ENCODE measurements at places on chromosomes 3 and 15.

GRCh38 chr3:41141433-41142167 is 57.7 kb upstream of the CTNNB1 start:
- no peak for DNase-seq

GRCh38 chr15:73989001-73989798 is 2.9 kb downstream of the STOML1 start:
- no peak for DNase-seq

GRCh38 chr3:164918905-164919304 is 159.4 kb downstream of the SI start:
- DNase-seq: no peak

DNA sequence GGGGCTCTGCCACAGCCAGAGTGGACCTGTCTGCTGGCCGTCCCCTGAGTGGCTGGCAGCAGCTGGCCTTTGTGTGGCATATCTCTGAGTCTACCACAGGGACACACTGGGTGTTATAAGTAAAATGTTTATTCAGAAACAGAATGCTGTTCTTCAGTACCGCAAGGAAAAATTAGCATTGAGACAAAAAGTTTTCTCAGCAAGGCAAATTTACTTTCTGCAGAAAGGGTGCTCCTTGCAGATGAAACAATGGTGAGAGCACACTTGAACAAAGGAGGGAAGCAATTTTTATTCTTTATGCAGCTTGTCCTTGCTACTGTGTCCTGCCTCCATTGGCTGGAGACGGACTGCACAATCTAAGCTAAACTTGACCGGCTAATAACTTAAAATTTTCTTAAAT is 4.0 kb downstream of the TMEM89 start:
- no peak for DNase-seq

DNA sequence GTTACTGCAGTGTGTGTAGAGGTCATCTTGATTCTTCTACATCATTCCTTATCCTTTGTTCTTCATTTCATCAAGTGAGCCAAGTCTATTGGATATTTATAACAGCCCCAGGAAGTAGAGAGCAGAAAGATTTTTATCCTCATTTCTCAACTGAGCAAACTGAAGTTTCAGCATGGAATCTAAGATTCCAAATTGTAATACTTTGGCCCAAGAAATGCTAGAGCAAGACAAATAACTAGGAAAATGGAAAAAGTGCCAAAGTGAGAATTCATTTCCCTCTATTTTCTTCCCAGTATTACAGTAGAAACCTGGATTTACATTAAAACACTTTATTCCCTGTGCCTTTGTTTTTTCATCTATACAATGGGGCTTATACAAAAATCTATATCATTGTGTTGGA is 346.8 kb downstream of the ARPP21 start:
- DNase-seq: no peak

DNA sequence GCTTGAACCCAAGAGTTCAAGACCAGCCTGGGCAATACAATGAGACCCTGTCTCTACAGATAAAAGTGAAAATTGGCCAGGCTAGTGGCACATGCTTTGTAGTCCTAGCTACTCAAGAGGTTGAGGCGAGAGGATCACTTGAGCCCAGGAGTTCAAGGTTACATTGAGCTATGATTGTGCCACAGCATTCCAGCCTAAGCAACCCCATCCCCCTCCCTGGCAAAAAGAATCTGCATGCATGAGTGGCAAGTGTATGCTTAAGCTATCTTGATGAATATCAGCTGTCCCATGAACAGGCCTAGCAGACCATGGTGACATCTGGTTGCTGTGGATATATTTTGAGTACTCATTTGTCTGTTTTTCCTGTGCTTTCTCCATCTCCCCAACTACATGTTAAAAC is 4.7 kb downstream of the ATRIP start:
- DNase-seq: no peak

DNA sequence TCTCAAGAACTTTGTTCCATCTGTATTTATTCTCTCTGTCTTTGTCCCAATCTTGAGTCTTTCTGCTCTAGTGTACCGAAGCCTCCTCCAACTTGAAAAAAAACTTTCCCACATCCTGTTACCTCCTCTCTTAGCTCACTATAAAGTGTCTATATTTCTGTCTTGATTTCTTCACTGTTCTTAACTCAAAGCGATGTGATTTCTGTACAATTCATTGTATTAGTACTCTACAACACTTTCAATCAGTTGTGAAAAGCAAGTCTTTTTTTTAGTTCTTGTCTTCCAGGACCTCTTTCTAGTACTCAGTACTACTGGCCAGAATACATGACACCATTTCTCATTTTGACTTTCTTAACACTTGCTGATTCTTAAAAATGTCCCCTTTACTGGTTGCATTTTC is 353.5 kb upstream of the SATB1 start:
- DNase-seq: no peak

DNA sequence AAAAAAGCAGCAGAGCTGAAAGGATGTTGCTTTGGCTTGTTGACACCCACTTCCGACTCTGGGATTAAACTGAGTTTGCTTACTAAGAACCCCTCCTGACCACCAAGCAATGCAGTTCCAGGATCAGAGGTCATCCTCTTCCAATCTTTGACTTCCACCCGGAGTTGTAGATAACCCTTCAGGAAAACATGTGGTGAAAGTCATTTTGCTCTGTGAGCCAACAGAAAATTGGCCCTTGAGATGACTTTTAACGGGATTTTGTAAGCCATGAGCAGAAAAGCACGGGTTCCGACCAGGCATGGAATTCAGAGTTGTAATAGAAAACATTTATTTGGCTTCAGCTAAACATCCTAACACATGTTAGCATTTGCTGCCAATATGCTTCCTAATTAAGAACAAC is 171.6 kb upstream of the NR2F2 start:
- no peak for DNase-seq

DNA sequence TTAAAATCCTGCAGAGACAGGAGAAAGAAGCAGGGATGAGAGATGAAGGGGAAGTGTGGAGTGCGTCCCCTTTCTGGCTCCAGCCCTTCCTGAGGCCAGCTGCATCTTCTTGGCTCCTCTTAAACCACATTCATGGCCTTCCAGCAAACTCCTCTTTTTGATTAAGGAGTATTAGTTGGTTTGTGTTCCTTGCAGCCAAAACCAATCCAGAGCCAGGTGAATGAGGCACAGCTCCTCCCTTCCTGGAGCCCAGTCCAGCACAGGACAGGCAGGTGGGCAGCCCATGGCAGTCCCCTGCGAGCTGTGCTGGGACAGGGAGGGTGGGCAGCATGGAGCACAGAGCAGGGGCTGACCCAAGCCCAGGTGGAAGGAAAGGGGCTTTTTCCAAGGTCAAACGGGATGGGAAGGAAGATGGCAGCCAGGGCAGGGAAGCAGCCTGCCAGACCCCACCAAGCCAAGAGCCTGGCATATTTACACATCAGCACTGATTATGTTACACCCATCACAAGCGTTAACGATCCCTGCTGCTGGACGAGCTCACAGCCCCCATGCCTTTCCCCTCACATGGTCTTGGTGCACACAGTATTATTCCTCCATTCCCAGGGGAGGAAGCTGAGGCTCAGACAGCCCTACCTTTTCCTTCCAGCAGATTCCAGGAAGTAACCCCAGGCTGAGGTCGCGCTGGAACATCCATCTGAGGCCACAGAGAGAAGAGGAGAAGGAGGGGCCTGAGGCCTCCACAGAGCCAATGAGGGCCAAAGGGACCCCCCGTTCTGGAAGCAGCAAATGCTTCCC is 175.6 kb downstream of the SMAD6 start:
- DNase-seq: no peak

DNA sequence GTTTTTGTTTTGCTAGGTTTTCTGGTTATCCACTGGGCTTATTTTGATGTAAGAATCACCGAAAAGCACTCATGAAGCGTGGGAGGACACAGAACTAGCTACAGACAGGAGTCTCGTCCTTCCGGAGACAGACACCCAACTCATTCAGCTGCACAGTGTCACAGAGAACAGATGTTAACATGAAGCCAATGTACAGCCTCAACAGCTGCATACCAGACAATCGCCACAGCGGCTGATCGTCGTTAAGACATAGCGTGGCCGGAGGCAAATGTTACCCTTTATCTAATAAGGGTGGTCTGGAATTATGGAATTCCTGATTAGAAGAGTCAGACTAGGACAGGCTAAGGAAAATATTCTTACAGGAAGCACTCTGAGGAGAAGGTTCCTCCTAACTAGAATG is 1.1 kb upstream of the PYGO1 start:
- no peak for DNase-seq
